Fibroblast of the conjunctiva (primary cell): ENCODE measurements at places on chromosomes 3 and 15.

DNA sequence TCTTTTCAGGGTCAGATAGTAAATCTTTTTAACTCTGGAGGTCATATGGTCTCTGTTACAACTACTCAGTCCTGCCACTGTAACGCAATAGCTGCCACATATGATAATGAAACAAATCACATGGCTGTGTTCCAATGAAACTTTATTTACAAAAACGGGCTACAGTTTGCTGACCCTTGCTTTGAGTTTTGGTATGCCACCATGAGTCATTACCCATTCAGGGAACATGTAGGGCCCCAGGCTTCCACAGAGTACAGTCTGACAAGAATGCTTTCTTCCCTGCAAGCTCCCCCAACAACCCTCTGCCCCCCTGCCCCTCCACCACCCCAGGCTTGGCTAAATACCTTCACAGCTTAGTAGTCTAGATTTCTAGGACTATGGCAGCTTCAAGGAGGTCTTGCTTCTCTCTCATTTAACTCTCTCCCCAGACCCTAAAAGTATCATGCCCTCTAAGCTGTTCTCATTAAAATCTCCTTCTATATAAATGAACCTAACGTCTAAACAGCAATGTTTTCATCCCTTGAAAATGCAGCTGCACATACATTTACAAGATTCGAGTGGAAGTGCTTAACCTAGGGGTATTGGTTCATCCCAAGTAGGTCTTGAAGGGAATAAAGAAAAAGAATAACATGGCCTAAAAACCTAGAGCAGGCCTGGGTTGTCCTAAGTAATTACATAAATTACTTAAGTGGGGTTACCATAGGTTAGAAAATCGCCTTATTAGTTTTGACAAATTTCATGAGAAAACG lies 117.8 kb upstream of the PRICKLE2 start:
- DNase-seq: peak; percentile 90

GRCh38 chr3:126979046-126979628 lies 3.8 kb upstream of the PLXNA1 start:
- no peak for DNase-seq

DNA sequence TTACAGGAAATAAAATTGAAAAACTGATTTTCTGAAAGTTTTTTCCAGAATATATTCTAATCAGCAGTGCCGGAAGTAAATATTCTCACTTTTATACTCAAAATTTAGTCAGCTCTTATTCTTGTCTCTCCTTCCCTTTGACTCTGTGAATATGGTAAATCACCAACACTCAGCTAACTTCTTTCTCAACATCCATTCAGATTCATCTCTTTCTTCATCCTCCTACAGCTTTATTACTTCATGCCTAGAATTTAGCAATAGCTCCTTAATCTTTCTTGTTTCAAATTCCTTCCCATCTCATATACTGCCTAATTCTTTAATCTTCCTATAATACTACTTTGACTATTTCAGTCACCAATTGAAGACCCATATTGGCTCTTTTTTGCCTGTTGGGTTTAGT lies 67.9 kb downstream of the FGF7 start:
- DNase-seq: no peak

GRCh38 chr15:57320631-57321220 lies 55.6 kb upstream of the CGNL1 start:
- DNase-seq: no peak
